Cortex of kidney (tissue), 1 donor: ENCODE measurements at places on chromosomes 3 and 15.

DNA sequence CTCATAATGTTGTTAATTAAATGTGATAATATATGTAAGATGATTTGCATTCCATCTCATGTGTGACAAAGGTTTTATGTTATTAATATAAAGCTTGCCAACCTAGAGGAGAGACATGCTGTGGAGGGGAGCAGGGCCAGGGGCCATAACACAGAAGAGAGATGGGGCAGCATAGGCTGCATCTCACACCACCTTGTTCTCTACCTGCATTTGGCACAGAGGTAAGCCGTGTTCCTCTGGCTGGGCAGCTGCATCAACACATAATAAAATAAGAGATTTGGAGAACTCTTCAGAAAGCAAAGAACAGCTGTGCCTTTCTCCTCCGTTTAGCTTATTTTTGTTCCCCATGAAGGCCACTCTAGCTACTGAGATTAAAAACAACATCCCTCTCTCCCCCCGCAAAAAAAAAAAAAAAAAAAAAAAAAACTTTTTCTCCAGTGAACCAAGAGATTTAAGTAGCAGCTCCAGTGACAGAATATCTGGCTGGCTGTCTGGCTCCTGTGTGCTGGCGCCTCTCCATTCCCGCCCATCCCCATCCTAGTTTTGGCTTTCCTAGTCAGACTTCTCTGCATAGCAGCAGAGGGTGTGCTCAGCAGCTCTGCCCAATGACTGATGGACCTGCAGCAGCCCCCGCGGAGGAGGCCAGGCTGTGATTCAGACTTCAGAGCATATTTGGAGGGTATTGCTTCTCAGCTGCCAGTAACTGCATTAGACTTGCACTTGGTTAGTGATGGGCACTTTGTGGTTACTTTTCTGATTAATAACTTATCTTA, 52.2 kb upstream of the STXBP5L start:
- no peak for DNase-seq

DNA sequence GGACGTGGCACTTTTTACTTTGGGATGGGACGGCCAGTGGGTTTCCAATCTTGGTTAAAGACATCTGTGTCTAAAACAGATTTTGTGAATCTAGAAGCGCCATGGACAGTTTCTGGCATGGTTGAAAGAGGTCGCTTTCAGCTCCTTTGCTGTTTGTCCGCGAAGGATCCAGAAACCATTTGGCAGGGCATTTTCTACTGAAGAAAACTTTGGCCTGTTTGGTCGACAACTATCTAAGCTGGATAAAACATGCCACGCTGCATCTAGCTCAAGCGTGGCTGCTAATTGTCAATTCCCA, 730 bp upstream of the RORA start:
- no peak for DNase-seq

GRCh38 chr15:63050731-63051155, 8.2 kb downstream of the TPM1 start:
- DNase-seq = no peak

DNA sequence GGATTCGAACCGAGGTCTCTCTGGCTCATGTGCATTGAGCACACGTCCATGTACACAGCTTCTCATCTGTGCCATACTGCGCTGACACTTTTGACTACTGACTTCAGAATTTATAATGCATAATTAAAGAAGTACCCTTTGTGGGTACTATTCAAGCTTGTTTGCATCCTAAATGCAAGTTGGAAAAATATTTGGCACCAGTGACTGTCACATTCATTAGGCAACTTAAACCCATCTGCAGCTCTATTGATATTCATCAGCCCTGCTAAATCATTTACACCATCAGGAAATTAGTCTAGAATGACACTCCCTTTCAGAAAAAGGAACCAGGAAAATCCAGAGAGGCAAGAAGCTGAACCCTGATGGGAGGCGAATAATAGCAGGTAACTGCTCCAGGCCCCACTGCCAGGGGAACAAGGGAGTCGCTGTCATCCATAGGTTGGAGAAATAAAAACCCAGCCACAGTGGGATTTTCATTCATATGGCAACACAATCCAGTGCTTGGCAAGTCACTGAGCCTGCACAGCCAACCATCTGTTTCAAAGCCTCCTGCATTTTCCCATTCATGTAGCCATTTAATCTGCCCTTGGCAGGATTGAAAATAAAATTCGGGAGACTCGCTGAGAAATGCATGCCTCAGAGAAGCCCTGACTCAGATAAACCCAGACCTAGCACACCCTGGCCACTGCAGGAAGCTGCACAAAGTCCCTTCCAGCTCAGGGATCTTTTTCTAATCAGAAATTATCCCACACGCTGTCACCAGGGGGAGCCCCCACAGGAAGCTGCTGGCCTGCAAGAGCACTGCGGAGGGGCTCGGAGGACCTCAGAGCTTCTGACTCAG, 103.0 kb upstream of the VEPH1 start:
- DNase-seq = no peak

DNA sequence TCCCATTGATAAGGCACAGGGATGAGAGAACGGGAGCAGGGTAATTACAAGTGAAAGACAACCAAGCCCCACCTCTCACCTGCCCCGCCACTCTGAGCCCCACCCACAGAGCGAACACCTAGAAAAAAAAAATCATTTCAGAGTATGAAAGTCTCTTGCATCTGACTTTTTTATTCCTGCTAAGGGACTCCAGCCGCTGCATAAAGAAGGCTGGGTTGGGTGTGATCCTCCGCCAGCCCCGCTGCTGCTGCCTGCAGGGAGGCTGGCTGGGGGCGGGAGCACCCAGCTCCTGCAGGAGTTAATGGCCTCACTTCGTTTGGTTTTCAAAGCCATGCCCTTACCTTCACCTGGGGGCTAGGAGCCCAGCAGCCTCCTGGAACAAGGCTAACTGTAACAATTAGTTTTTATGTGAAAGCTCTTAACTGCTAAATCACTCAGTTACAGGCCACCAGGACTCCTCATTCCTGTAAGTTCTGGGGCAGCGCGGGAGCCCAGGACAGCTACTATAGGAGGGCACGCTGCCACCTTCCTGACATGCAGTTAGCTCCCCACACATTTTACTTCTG, 78.0 kb upstream of the SNRPA1 start:
- no peak for DNase-seq

- no peak for DNase-seq
Observed at GRCh38 chr15:30670056-30670455, 44.1 kb downstream of the ARHGAP11B start.

DNA sequence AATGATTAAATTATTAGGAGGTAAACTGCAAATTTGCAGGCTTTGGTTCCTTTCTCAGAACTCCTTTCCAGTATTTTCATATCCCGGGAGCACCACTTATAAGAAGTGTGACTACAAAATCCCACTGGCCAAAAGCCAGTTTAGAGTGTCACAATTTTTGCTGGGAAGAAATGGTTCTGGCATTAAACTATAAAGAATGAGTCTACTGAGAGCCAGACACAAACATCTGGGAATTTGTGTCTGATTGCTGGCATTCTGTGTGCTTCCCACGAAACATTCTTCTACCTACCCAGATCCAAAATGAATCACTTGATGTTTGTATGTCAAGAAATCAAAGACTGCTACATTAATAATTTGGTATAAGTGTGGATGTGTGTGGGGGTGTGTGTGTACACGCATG, 82.8 kb downstream of the DUT start:
- DNase-seq = no peak

- DNase-seq = no peak
Observed at GRCh38 chr15:67084561-67084960, 19.2 kb downstream of the SMAD3 start.

GRCh38 chr15:92645051-92645631, 10.4 kb downstream of the FAM174B start:
- no peak for DNase-seq

GRCh38 chr3:154931484-154931883, 148.6 kb upstream of the MME start:
- DNase-seq = no peak

- DNase-seq = no peak
Observed at GRCh38 chr3:196350067-196350466, 11.9 kb upstream of the TM4SF19 start.

DNA sequence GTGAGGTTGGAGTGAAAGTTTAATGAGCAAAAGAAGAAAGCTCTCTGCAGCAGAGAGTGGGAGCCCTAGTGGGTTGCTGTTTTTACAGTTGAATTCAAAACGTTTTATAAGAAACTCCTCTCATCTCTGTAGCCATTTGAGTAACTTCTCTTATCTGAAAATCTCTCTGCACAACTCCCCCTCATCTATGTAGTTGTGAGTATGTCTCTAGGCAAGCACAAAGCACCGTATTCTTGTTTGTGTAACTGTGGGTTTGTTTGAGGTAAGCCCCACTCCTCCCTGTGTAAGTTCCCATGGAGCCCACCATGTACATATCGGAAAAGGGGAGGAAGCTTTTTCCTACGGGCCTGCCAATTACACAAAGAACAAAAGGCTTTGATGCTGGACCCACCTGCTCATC, 56.5 kb upstream of the GOLGA6L2 start:
- no peak for DNase-seq

DNA sequence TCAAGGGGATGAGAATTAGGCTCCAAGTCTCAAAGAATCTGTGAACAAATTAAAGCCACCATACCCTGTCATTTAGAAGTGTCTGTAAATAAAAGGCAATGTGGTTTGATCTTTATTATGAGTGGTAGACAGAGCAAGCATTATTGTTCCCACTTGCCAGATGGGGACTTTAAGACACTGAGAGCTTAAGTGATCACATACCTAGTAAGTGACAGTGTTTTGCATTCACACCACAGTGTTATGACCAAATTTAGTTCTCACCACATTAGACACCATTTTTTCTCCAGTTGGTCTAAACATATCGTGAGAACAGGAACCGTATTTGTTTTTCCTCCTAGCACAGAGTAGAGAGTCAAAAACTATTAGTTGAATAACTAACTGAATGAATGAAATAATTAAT, 13.2 kb upstream of the ZBED2 start:
- no peak for DNase-seq

DNA sequence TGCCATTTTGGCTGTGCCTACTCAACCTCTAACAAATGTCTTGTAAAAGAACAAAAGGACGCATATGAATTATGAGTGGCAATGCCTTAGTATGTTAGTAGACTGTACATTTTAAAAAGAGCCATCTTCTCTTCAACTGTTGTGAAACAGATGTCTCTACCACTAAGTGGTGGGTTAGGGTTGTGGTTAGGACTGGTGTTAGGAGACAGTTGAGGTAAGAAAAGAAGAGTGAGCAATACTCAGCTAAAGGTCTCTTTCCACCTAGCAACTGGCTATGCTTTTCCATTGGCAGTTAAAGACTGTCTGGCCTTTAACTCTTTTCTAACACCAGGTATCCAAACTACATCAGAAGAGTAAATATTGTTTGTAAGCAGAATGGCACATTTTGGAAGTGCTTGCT, 221.7 kb upstream of the TBC1D5 start:
- no peak for DNase-seq

DNA sequence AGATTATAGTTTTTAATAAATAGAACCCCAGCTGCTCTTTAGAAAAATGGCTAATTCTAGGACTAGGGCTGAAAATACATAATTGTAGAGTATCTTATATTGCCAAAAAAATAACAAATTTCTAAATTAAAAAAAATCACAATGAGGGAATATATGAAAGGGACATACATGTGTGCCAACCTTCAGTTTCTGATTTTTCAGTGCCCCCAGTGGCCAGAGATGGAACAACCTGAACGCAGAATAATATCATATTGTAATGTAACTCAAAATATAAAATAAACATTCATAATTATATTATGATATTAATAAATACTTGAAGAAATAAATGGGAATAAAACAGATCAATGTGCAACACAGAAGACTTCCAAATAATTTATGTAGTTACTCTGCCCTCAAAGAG, 460.5 kb downstream of the ZNF385D start:
- no peak for DNase-seq

DNA sequence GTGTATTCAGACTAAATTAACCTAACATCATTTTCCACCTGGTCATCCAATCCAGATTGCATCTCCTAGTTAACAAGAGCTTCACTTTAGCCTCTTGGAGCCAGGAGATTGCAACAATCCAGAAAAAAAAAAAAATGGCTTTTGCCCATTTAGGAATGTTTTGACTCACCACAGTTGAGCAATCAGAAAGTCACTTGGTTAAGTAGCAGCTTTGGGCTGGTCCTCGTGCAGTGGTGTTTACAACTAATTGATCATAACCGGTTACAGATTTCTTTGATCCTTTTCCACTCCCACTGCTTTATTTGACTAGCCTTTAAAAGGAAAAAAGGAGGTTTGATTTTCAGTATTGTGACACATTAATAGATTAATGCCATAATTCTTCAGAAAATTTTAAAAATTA, 688.8 kb upstream of the CCDC54 start:
- DNase-seq = no peak

DNA sequence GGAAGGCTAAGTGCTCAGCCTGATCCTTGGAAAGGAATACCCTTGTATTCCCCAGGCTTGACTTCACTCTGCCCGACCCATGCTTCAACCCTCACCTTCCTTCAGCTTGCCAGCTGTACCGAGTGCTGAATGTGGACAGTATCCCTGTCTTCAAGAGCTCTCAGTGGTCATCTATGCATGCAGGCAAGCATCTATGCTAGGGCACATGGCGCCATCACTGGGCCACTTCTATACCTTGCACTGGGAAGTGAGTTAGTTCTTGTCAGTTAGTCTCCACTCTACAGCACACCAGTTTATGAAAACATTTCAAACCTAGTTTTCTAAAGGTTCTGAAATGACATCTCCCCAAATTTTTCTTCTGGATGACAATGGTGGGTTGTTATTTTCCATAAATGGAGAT, 82.0 kb upstream of the MYRIP start:
- DNase-seq = no peak

GRCh38 chr3:107366766-107367165, 10.5 kb upstream of the CCDC54 start:
- no peak for DNase-seq

DNA sequence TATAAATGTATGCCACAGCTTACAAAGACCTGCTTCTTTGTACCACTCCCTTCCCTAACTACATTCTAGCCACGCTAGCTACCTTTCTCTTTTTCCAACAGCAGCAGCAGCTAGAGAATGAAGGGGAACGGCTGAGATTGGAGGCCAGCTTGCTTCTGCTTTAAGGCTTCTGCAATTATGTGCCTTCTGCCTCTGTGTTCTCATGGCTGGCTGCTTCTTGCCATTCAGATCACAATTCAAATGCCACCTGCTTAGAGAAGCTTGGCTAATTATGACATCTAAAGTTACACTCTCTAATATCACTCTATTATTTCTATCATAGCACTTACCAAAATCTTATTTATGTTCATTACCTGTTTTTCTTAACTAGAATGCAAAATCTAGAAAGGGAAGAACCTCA, 95.2 kb downstream of the RYK start:
- DNase-seq = no peak

- no peak for DNase-seq
Observed at GRCh38 chr3:44952689-44953088, 23.3 kb downstream of the ZDHHC3 start.

DNA sequence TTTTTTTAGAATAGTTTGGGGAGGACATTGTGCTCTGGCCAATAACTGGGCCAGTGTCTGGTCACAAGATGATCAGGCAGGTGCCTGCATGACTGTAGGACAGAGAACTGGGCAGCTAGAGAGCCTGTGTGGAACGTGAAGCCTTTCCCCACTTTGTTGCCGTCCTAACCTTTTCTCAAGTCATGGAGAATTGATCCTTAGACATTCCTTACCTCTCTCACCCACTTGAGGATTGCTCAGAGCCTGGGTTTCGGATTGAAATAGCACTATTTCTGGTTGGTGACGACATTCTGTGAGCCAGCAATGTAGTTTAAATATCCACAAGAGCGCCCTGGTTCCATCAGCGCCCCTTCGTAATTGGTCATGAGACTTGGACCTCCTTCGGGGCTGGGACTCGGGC, 138.4 kb downstream of the IGF1R start:
- DNase-seq = no peak

GRCh38 chr3:99084156-99084555, 182.7 kb upstream of the DCBLD2 start:
- no peak for DNase-seq

GRCh38 chr3:184058029-184058428, 5.2 kb downstream of the HTR3C start:
- no peak for DNase-seq
